Heart left ventricle (tissue), 16 donors: ENCODE measurements at places on chromosomes 11 and 22. TPM values are rescaled to one million over a fixed set of nuclear protein-coding genes. Genes with fewer than 3 reads are reported as not detected.

GRCh38 chr11:27234961-27235360 lies 128.1 kb downstream of the CCDC34 start:
- no peak for DNase-seq

- DNase-seq, result no peak
These were observed 80.8 kb upstream of the PITPNB start for GRCh38 chr22:27999876-28000275.

DNA sequence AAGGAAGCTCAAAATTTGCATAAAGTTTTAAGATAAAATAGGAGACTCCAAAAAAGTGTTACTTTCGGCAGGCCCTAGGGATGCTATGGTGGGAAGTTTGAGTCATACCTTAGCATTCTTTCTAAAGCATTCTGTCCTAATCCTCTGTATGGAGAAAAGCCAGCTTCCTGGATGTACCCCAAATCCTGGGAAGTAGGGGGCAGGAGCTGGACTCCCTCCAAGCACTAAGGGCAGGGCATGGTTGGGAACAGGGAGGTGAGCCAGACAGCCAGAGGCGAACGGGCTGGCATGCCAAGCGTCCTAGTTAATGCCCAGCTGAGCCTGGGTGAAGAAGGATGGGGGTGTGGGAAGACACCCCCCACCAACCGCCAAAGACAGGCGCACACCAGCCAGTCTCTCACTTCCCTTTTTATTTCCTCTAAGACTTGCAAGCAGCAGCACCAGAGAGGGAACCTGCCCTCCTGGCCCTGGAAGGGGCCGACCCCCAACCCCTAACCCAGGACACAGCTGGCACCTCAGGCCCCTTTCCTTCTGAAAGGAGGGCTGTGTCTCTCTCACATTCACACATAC lies 23.9 kb downstream of the RTN4RL2 start:
- DNase-seq, result no peak

GRCh38 chr11:124586238-124586860 lies 16.6 kb downstream of the OR8A1 start:
- DNase-seq, result peak; percentile 46

DNA sequence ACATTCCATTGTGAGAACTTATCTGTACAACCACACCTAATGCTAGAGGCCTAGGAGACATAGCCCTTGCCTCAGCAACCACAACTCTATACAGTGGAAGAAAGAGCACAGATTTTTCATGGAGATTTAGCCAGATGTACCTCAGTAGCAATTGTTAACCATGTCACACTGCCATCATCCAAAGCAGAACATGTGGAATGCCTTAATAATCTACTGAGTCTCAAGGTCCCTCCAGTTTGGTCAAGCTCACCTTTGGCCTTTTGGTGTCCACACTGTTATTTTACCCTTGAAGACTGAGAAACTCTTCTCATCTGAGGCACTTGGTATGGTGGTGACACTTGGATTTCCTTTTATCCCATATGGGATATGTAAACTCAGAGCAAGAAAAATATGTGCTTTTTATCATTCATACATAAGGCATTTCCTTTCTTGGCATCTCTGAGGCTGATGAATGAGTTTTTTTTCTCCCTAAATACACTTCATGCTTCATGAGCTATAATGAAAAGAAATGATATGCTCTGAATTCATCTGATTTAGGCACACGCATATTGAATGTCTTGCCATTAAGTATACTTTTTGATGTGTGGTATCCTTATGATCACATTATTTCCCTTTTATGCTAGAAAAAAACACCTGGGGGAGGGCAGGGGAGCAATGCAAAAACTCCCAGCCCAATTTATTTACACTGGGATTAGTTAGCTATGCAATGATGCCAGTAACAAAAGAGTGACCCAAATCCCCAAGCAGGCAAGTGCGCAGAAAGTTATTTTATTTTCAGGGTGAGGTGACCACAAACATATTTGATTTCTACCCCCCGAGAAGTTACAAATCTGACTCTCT lies 63.3 kb upstream of the ME3 start:
- no peak for DNase-seq

DNA sequence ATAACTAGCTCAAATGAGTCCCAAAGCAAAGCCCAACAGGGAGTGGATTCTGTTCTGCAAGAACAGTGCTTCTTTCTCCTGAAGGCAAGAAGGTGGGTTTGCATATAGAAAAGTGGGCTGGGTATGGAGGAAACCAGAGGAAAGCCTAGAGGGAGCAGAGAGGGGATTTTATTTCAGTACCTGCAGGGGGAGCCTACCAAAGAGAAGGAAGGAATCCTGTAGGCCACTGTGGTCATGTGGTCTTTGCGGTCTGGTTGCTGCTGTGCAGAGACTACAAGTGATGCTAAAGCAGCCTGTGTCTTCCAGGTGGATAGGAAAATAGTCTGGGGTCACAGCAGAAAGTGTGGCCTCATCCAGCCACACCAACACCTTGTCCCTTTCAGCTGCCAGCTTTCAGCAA lies 33.2 kb upstream of the ZBTB16 start:
- DNase-seq, result no peak

GRCh38 chr11:70111269-70112016 lies 33.3 kb downstream of the ANO1 start:
- peak; percentile 87 for DNase-seq

DNA sequence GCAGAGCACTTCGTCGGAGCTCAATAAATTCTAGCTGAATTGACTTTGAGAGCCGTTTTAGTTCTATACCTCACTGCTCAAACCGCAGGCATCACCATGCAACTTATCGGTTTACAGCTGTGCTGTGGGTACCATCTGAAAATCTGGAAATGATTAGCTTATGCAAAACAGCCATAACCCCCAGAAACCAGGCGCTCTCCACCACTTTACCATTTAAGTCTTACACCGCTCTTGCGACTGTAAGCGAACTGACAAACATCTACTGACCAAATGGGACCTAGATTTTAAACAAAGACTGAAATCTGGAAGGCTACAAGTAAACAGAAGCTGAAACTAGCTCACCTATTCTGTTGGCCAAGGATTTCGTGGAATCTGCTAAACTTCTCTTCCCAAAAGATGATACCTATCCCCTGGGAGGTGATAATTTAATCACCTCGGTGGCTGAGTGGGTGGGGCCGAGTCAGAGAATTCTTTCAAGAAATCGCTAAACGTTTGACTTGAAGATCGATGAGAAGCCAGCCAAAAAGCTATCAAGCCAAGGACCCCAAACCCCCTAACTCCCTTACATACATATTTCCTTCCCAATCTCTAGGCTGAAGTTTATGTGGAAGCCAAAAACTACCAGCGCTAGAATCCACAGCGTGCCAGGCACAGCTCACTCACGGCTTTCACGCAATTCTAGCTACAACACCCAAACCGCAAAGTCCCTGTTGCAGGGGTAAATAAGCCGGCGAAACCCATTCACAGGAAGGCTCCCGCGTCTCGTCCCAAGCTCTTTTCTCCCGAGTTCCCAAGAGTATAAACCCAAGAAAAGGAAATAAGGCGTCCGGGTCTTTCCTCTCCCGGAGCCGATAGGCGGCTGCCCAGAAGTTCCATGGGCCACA lies 644 bp downstream of the SPTY2D1 start:
- DNase-seq, result no peak

- no peak for DNase-seq
These were observed 4.3 kb downstream of the POLD4 start for GRCh38 chr11:67349036-67349435.

GRCh38 chr11:88105951-88106350 lies 69.3 kb downstream of the RAB38 start:
- DNase-seq, result no peak

The RAG2 gene
- total RNA-seq, result not detected

DNA sequence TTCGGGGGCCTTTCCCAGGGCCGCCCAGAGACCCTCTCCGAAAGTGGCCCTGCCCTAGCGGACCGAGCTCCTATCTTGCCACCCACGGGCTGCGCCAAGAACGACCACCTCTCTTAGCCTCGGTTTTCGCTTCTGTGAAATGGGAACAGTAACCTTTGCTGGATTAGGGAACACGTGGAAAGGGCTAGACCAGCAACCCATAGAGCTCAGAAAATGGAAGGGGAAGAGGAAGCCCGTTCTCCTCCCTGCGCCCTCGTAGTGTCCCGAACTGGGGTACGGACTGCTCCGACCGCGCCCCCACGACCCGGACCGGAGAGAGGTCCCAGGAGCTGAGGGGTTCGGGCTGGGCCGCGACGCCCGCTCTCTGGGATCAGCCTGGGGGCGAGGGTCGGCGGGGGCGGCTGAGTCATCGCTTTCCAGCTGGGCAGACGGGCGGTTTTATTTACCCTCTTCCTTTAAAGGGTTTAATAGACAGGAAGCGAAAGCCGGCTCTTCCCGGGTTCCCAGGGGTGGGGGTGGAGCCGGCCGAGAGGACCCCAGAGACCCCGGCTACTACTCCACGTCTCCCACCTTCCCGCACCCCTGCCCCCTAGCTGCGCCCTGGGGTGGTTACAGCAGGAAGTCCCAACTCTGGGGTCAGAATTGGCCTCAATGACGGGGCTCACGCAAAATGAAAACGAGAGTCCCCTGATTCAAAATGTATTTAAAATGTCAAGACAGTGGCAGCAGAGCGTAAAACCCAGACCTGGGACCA lies 907 bp upstream of the PHLDA2 start:
- DNase-seq, result no peak

The ART5 gene
- total RNA-seq, result 1.6 TPM
